ENCODE measurements at places on chromosomes 4 and X.

DNA sequence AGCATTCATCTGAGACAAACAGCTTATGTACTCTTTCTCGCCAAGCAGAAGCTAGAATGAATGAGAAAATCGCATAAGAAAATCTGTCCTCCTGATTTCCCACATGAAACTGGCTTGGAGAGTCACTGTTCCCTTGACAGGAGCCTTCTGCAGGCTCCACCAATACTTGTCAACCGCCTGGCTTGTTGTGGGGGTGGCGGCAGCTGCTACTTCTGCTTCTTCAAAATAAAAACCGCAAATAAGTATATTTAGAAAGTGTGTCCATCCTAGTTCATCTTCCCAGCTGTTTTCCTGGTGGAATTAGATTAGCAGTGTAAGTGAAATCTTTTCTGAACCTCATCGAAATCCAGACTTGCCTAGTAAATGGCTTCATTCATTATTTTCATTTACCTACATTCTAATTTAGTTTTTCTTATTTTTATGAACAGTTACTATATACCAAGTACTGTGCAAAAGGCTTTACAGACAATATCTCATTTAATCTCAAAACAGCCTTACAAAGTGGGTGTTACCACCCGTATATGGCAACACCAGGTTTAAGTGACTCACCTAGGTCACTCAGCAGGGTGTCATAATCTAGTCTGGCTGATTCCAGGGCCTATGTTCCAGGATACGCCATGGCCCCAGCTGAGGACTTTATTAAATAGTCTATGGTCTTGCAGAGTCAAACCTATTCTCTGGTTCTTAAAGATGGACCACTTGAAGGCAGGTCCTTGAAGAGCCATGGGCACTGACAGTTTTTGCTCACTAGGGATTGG lies 104.6 kb upstream of the IGFBP7 start:
- no peak for DNase-seq

GRCh38 chr4:38155589-38156294 lies 195.5 kb downstream of the PTTG2 start:
- no peak for DNase-seq

- DNase-seq: no peak
Measured at GRCh38 chr4:121156822-121157769, 7.0 kb downstream of the TNIP3 start.

DNA sequence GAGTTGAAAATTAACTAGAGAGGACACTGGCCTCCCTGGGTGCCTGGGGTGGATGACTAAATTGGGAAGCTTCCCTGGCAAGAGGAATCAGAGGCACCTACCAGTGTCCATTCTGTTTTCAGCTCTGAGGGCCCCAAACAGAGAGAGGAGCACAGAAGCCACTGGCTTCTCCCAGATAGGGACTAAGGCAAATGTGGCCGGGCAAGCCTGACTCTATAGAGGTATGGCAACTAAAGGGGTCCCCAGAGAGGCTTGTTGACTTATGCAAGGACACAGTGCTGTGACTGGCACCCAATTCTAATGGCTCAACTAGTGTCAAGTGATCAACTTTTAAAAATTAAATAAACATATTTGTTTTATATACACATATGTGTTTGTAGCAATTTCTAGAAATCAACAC lies 17.2 kb downstream of the TRPC3 start:
- DNase-seq: no peak

DNA sequence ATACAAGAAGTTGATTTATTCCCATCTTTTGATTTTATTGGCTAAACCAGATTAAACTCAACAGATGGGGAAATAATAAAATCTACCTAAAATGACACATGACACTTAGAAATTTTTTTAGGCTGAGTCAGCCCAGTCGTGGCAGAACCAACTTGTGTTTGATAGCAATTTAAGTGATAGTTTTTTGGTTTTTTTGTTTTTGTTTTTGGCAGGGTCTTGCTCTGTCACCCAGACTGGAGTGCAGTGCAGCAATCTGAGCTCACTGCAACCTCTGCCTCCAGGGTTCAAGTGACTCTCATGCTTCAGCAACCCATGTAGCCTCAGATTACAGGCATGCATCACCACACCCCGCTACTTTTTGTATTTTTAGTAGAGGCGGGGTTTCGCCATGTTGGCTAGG lies 370.3 kb upstream of the NOCT start:
- no peak for DNase-seq

DNA sequence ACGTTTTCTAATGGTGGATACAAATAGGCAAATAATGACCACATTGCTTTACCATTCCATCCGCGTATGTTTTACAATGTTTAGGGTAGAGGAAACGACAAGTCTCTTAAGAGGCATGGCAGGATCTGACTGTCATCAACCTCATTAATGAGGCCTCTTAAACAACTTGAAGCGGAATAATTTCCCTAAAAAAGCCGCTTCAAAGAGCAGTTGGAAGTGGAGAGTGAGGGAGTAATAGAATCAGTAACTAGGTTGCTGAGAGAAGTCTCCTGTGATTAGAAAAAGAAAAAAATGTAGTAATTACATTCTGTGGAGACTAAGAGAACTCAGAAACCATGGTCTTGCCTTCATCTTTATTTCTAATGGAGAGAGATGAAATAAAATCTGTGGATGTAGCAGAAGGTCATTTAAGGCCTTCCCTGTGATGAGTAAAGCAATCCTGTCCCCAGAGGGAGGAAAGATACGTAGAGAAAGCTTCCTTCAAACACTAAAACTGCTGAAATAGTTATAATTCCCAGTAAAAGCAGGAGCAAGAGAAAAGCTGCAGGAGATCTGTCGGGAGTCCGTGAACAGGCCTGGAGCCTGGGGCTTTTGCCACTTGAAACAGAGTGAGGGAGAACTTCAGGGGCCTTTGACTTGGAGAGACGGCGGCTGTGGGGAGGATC lies 11.1 kb upstream of the SEPSECS start:
- DNase-seq: no peak

GRCh38 chr4:48813964-48814363 lies 16.9 kb upstream of the OCIAD1 start:
- no peak for DNase-seq

DNA sequence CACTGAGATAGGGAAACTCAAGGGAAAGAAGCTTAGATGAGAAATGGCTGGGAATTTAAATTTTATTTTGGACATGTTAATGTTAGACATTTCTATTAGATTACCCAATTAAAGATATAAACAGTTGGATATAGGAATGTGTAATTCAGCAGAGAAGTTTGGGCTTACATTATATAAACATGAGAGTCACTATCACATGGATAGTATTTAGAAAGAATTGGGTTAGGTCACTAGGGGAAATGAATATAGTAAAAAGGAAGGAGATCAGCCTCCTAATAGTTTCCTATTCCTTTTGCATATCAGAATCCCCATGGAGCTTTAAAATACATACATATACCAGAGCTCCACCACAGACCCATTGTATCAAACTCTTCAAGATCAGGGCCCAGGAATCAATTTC lies 19.6 kb upstream of the CXCL5 start:
- no peak for DNase-seq

DNA sequence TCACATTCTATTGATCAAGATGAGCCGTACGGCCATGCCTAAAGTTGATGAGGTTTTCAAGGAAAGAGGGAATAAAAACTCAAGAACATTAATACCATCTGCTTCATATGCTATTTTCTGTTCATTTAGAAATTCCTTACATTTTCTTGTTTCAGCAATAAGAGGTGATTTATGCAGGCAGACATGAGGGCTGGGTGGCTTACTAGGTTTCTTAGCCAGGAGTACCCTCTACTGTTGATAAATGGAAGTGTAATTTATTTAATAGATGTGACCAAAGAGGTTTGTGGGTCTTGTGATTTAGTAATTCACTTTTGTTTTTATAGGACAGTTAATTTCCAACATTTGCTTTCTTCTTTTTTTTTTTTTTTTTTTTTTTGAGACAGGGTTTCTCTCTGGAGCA lies 6.4 kb upstream of the SMIM9 start:
- DNase-seq: peak; percentile 31

- no peak for DNase-seq
Measured at GRCh38 chrX:19750783-19751467, 136.5 kb downstream of the SH3KBP1 start.

Data from astrocyte of the cerebellum (primary cell).